Activated CD8-positive, alpha-beta memory T cell treated with anti-CD3 and anti-CD28 coated beads for 4 hours (primary cell): ENCODE measurements at places on chromosomes 2 and 18.

- no peak for DNase-seq
These were observed 593.4 kb upstream of the NETO1 start for GRCh38 chr18:73461038-73461779.

GRCh38 chr2:166117491-166117890 lies 10.3 kb downstream of the SCN1A start:
- DNase-seq, result no peak

- DNase-seq, result no peak
These were observed 58.8 kb upstream of the SIX2 start for GRCh38 chr2:45067859-45068570.

DNA sequence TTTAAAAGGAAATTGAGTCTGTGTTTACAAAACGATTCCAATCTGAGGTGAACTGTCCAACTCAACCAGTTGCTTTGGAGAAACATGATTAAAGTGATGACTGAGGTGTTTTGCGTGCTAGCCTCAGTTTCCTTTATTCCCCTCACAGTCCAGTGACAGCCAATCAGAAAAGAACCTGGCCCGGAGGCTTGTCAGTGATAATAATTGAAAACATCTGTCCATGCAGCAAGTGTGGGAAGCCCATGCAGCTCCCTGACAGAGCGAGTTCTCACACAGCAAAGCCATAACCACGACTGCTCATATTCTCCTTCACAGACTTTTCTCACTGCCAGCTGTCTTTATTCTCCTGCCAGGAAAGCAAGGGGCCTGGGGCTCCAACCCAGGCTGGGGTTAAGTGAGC lies 613.4 kb downstream of the ARHGAP15 start:
- DNase-seq, result no peak

- no peak for DNase-seq
These were observed 357.0 kb downstream of the TSN start for GRCh38 chr2:122112216-122113005.

- DNase-seq, result no peak
These were observed 265.3 kb downstream of the TWIST2 start for GRCh38 chr2:239113171-239113570.

DNA sequence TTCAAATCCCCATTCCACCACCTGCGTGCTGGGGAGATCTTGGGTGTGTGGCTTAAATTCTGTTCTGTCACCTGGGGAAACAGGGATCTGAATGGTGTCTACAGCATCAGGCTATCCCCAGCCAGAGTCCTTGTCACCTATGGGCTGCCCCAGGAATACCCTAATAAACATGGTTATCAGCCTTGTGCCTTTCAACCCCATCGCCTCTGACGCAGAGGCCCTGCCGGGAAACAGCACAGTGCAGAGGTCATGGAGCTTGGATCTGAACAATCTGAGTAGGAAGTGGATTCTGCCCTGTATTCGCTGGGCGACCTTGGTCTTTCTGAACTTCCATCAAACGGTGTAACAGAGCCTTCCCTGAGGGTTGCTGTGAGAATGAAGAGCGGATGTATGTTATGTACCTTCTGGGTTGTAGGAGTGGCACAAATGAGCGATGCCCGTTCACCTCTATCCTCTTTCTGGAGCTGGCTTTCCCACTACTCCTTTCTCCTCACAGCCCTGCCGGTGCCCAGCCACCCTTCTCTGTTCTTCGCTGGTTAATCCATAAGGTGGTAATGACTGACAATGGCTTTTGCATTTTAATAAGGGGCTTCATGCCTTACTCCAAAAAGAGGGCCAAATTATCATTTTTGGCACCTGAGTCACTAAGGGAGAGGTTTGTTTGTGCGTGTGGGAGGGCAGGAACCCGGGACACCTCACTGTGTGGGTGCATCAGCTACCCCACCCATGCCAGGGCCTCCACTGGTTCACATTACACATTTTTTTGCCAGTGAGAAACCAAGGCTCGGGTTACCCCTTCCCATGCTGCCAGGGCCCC lies 256.5 kb downstream of the MYCN start:
- no peak for DNase-seq

- no peak for DNase-seq
These were observed 39.9 kb downstream of the ADD2 start for GRCh38 chr2:70728128-70728527.

GRCh38 chr2:219664944-219665343 lies 37.5 kb downstream of the SLC4A3 start:
- no peak for DNase-seq

DNA sequence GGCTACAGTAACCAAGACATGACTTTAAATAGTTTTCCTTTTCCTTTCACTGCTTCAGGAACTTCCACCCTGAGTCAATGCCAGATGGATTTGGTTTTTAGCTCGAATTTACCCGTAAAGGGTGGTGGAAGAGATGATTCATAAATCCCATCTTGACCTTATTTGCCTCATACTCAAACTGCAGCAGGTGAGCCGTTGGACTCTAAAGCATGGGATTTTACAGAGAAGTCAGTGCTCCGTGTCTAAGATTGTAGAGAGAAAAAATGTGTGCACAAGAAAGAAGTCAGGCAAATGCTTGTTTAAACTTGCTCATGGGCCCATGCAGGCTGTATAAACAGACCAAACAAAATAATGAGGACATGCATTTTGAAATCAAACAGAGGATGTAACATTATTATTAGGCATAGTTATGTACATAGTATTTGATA lies 369.7 kb upstream of the TRIB2 start:
- DNase-seq, result no peak

DNA sequence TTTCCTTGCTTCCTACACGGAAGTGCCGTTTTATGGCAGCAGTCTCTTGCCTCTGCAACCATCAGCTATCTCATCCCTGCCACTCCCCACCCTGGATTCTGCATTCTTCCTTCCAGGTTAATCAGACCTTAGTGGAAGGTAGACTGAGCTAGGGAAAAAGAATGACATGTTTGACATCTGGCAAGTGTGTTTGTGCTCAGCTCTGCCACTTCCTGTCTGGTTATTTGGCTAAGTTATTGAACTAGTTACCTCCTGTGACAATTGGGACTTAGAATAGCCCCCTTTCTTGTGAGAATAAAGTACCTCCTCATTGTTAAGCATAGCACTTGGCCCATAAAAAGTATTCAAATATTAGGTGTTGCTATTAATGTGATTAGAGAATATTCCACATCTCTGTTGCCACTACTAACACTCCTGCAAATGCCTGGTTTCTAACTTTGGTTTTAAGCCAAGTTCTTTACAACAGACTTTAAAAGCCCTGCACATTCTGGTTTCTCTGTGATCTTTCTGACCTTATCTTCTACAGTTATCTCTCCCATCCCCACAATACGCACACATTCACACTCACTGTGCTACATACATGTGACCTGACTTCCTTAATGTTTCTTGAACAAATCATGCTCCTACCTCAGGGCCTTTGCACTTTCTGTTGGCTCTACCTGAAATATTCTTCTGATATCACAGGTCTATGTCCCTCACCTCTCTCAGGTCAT lies 10.8 kb upstream of the MAPRE2 start:
- no peak for DNase-seq

DNA sequence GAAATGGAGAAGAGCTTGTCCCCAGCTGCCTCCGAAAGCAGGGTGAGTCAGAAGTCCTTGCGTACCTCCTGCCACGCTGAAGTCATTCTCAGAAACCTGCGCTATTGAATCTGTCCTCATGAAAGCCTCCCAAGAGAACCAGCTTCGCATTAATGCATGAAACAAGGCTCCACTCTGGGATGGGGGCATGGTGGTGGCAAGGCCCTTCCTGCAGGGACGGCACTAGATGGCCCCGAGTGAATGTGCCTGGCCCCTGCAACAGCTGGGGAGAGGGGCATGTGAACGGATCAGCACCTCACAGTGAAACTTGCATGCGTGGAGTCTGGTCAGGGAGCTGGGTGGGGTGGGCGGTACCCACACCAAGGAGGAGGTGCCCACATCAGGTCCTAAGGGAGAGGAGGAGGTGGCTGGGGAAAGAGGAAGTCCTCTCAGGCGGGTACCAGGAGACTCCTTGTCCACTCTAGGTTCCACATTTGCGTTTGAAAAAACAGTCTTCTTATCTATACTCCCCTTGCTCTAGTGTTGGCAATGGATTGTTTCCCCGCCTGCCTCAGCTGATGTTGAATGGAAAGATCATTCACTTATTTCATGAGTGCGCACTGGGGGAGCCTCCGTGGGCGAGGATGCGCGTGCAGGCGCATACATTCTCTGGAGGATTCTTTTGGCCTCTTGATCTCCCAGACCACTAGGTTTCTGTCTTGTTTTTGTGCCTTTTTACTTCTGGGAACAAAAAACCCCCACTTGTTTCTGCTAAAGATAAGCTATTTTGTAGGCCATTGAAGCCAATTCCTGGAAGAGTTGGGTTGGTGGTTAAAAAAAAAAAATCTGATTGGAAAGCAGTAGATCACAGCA lies 104.7 kb downstream of the KLHL29 start:
- DNase-seq, result no peak

GRCh38 chr2:212392043-212392442 lies 146.6 kb downstream of the ERBB4 start:
- DNase-seq, result no peak

DNA sequence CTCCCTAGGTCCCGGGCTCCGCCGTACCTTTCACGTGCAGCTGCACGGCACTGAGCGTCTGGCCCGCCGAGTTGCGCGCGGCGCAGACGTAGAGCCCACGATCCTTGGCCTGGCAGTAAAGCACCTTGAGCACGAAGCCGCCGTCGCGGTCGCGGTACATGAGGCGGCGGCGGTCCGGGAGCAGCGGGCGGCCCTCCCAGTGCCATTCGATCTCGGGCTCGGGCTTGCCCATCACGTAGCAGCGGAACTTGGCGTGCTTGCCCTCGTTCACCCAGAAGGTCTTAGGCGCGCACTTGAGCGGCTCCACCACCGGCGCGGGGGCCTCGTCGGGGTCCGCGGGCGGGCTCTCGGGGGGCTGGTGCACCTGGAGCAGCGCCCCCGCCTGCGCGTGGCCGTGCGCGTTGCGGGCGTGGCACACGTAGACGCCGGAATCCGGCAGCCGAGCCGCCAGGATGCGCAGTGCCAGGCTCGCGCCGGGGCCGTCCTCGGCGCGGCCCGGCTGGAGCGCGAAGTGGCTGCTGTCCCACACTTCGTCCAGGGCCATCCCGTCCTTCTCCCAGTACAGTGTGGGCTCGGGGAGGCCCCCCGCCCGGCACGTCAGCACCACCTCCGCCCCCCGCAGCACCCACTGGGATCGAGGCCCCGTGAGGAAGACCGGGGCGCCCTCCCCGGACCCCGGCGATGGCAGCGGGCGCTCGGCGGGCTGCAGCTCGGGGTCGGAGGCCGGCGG lies 980 bp downstream of the OBSL1 start:
- no peak for DNase-seq

DNA sequence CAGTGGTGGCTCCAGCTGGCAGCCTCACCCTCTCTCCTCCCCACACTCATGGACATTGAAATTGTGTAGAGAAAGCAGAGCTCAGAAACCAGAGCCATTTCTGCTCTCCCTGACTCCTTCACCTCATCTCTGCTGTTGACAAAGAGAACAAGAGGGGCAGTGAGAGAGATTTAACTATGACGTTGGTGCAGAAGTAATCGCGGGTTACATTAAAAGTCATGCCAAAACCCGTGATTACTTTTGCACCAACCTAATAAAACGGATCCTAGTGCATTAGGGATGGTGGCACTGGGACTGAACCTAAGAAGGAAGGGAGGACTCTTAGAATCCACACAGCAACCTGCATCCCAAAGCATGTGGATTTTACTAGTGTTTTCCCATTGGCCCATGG lies 113.3 kb upstream of the CDC42EP3 start:
- DNase-seq, result no peak

- DNase-seq, result no peak
These were observed 30.7 kb upstream of the CD302 start for GRCh38 chr2:159828738-159829137.

DNA sequence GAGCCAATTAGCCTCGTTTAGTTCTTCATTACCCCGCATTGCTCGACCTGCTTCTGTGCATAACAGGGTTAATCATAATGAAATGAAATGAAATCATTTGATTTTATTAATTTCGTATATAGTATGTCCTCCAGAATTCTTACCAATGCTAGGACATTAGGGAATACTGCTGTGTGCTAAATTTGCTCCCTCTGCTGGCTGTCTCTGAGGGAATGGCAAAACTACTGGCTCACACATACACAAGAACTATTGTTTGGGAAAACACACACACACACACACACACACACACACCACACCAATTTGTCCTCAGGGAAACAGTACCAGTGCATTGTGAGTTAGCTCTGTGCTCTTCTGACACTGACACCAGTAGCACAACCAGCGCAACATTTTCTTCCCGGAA lies 273.3 kb upstream of the TCF4 start:
- no peak for DNase-seq
